ENCODE measurements at places on chromosomes 6 and 20.

- DNase-seq = no peak
These were observed 6.6 kb upstream of the SPO11 start for GRCh38 chr20:57323034-57323433.

- DNase-seq = no peak
These were observed 18.9 kb upstream of the AGPAT4 start for GRCh38 chr6:161292650-161293281.

GRCh38 chr6:72974276-72974675 is 251.0 kb downstream of the KHDC1L start:
- DNase-seq = no peak

GRCh38 chr20:61772828-61773631 is 292.7 kb downstream of the TAF4 start:
- DNase-seq = no peak

- no peak for DNase-seq
These were observed 10.7 kb downstream of the PTPRK start for GRCh38 chr6:128509709-128510108.

- no peak for DNase-seq
These were observed 48.2 kb upstream of the FAM50B start for GRCh38 chr6:3800850-3801591.

DNA sequence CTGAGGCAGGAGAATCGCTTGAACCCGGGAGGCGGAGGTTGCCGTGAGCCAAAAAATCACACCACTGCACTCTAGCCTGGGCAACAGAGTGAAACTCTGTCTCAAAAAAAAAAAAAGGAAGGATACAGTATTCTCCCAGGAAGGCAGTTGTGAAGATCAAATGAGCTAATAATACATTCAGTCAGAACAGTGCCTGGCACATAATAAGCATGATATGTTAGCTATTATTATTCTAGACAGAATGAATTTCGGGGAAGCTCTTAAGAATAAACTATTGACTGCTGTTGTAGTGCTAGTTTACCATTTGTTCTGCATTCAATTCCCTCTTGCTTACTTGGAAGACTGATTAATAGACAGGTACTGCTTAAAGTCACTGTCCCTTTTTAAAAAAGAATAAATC is 40.6 kb downstream of the NDUFAF5 start:
- no peak for DNase-seq

DNA sequence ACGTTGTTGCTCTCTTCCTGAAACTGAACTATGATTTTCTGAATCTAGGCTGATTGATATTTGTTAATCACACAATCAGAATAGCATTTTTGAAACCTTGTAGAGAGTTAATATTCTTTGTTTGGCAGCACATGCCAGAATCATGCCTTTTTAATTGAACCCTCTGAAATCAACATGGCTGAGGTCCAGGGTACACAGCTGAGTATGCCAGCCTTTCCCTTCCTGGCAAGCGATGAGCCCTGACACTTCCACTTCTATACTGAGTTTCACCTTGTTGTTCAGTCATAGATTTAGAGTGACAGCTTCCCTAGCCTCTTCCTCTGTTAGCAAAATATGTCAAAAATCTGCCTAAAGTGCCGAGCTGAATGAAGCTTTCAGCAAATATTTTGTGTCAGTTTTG is 6.8 kb downstream of the HDDC2 start:
- no peak for DNase-seq

GRCh38 chr20:20562507-20562906 is 149.9 kb downstream of the RALGAPA2 start:
- no peak for DNase-seq

DNA sequence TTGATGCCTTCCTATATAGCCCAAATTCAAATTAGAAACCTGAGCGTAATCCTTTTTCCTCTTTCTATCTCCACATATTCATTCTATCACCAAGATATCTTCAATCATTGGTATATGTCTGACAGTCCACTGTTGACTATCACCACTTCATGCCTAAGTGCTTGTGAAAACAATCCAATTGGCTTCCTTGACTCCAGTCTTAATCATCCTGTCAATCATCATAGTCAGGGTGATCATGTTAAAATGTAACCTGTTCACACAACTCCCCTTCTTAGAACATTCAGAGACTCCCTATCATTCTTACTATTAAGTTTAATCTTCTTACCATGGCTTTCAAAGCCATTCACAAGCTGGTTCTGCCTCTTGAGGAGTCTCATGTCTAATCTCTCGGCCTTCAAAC is 616.7 kb downstream of the PHF3 start:
- DNase-seq = no peak

DNA sequence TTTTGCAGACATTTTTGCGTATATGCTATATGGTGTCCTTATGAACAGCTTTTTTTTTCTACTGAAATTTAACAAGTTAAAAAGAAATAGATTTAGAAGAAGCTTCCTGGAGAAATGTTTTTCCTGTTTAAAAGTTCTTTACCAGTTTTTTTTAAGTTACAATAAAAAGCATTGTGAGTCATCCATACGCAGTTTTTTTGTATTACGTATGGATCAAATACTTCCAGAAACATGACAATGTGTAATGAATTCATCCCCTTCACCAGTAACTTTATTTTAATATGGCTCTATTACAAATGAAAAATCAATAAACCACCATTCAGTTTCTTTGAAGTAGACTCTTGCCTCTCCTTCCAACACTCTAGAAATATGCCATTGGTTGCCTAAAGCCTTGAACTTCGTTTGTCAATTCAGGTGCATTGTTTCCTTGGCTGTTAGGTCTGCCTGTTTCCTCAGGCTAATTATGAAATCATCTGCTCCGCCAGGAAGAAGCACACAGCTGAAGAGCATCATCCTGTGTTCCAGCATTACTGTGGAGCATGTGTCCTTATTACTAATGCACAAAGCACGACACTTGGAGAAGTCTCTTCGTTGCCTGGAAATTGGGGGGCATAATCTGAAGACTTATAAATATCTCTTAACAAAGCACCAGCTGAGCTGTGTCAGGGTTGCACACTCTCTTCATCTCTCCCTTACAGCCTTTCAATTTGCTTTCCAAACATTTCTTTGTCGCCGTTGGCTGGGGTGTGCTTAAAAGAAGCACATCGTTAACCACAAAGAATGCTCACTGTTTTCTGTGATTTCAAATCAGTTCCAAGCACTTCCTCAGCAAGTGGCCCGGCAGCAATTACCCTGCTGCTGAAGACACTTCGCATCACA is 9.6 kb downstream of the MOXD1 start:
- DNase-seq = peak; percentile 64

GRCh38 chr6:143969077-143969476 is 39.0 kb downstream of the PLAGL1 start:
- no peak for DNase-seq

- no peak for DNase-seq
These were observed 274.2 kb downstream of the CDH26 start for GRCh38 chr20:60232380-60232779.

DNA sequence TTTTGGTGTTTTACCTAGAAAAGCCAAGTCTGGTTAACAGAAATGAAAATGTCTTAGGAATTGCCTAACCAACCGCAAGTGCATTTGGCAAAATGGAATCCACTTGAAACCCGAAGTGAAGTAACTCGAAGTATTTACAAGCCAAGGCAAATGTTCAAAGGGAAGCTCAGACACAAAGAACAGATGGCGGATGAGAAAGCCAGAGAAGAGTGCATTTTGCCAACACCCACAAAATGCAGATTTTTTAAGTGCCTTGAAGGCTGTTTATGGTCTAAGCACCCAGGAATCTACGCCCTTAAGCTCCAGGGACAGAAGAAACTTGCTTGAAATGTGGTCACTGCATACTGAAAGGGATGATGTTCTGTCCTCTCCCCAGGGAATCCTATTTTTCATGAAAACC is 70.0 kb upstream of the TBXT start:
- no peak for DNase-seq

- no peak for DNase-seq
These were observed 121.0 kb downstream of the MRPL14 start for GRCh38 chr6:44006123-44006871.

DNA sequence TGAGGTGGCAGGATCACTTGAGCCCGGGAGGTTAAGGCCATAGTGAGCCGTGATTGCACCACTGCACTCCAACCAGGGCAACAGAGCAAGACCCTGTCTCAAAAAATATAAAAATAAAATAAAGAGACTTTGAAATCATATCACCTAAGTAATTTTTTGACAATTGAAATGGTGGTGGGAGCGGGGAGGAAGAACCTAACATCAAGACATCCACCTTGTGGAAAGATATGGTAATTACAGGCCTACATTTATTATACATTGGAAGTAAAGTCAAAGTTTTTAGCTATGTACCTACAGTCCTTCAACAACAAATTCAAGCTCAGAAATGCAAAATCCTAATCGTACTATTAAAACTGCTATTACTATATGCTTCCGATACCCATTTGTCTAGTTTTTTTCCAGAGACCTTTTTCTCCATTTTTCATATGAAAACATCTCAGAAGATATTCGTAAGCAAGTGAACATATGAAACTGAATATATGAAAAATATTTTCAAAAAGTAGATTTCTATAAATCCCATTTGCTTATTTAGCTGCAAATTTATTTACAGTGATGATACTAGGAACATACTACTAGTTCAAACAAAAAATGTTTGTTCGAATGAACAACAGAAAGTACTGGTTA is 83.3 kb downstream of the SYCP2 start:
- no peak for DNase-seq

GRCh38 chr20:43953919-43954592 is 39.4 kb downstream of the TOX2 start:
- no peak for DNase-seq

DNA sequence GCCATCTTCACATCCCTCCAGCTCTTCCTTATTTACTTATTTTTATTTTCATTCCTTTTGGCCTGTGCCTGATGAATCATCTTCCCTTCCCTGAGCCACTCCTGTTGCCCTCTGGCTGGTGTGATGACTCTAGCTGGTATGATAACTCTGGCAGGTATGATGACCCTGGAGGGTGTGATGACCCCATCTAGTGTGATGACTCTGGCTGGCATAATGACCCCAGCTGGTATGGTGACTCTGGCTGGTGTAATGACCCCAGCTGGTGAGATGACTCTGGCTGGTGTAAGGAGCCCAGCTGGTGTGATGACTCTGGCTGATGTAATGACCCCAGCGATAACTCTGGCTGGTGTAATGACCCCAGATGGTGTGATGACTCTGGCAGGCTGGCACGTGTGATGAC is 426.8 kb downstream of the QKI start:
- no peak for DNase-seq

DNA sequence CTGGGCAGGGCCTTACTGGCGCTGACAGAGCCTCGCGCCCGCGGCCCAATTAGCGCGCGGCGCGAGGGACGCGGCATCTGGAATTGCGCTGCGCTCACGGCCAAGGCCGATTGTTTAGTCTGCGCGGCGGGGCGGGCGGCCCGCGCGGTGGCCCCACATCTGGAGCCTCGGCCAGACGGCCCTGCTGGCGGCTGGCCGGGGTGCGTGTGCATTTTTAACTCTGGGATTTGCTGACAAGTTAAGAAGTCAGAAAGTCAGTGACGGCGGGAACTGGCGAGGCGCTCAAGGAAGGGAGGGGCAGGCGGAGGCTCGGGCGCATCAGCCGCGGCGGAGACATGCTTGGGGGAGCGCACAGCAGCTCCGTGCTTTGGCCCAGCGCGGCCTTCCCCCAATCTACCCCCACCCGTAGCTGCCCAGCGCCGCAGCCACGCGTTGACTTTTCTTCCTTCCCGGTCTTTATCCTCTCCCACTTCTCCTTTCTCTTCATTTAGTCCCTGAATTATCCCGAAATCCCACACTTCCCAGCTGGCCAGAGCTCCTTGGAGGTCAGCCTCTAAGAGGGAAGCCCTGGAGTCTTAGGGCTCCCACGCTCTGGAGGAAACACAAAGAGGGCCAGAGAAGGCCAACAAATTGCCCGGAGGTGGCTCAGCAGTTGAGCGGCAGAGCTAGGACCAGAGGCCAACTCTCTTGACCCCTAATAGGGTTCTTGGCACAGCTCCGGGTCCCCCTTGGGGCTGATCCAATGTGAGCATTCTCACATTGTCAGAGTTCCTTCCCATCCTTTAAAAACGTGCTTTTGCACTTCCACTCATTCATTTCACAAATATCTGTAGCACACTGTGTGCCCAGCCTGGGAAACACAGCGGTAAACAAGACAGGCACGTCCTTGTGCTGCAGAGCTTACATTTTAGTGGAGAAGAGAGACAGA is 40.8 kb upstream of the FOXP4 start:
- peak; percentile 72 for DNase-seq

- DNase-seq = no peak
These were observed 3.0 kb upstream of the UQCC2 start for GRCh38 chr6:33714385-33715040.

GRCh38 chr6:54010340-54011276 is 100.6 kb upstream of the MLIP start:
- no peak for DNase-seq

- DNase-seq = no peak
These were observed 273.9 kb upstream of the THEMIS start for GRCh38 chr6:128174724-128175123.

DNA sequence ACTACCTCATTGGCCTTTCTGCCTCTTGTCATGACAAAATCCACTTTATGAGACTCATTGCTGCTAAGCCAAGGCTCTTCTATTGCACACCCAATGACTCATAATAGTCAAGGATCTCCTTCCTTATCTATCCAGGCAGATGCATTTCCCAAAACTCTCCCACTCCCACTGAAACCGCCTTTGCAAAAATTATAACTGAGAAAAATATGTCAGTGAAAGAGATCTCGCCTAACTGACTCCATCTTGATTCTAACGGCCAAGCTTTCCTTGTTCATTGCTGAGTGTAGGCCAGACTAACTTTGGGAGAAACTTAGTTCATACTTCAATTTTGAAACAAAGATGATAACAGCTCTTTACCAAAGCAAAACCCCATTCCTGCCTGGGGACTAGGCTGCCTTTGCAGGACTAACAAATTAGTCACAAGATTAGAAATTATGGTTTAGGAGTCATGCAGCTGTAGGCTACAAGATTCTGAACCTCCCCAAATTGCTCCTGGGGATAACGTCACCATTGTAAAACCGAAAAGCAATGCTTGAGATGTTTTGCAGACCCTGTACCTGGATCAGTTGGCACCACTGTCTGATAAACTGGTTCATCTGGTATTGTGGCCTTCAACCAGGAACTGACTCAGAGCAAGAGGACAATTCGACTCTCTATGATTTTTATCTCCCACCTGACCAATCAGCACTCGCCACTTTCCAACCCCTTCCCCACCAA is 47.1 kb downstream of the HAO1 start:
- no peak for DNase-seq

GRCh38 chr20:8854571-8854970 is 214.3 kb upstream of the PLCB4 start:
- no peak for DNase-seq

GRCh38 chr20:59159493-59160376 is 3.9 kb upstream of the ZNF831 start:
- no peak for DNase-seq

DNA sequence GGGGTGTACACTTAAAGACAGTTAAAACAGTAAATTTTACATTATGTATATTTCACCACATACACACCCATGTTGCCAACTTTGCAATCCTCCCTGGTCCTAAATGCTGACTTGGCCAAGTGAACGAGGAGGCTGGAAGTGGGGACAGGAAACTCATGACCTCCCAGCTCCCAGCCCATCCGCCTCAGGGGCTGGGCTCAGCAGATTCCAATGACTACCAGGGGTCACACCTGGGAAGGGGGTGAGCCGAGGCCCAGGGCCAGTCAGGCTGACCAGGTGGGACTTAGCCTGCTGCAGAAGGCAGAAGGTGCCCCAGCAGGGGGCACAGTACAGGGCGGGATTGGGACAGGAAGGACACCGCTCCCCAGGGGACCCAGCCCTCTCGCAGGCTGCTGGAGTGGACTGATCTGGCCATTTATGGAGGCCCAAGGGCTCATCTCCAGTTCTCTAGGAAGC is 2.4 kb downstream of the SIGLEC1 start:
- no peak for DNase-seq

All from fibroblast of skin of left biceps (primary cell).